Psoas muscle (tissue), 8 donors: ENCODE measurements at places on chromosomes 7 and 10.
A peak's percentile ranks its signal among the peaks of the same experiment; 100 is the strongest.

- no peak for DNase-seq
Measured at GRCh38 chr7:144818511-144818910, 17.3 kb downstream of the TPK1 start.

GRCh38 chr7:137804836-137805235 lies 41.9 kb downstream of the DGKI start:
- DNase-seq: no peak

GRCh38 chr7:44505595-44505994 lies 15.1 kb upstream of the NUDCD3 start:
- DNase-seq: no peak

DNA sequence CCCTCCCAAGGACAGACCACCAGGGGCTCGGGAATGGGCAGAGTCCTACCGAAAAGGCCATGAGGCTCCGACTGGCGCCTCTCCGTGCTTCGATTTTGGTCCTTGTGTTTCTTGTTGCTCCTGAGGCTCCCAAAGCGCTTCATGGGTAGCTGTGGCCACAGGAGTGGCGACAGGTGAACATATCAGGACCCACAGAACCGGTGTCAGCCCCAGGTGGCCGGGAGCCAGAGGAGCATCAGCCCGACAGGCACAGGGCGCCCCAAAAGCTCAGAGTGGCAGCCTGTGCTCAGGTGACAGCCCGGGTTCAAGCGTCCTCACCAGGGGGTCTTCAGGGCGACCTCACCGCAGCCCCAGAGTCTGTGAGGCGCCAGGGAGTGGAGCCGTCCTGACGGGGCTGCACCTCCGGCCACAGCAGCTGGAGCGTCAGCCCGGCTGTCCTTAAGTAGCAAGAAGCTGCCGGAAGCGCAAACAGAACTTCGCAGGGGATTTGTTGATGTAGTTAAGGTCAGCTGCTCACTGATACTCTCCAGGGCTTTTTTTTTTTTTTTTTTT lies 141.0 kb downstream of the PRKAG2 start:
- peak; percentile 72 for DNase-seq

DNA sequence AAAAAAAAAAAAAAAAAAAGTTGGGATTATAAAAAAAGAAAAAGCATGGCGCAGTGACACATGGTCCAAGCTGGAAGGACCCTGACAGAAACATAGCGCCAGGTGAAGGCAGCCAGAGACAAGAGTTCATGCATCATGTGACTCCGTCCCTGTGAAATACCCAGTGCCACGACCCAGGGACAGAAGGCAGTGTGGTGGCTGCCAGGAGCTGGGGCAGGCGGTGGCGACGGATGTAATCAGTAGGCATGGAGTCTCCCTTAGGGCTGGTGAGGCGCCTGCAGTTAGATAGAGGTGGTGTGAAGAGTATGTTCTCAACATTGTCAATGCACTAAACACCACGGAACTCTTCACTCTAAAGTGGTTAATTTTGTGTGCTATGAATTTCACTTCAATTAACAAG lies 43.9 kb downstream of the STK32C start:
- DNase-seq: peak; percentile 15

- DNase-seq: no peak
Measured at GRCh38 chr10:112296908-112297331, 13.7 kb downstream of the TECTB start.

DNA sequence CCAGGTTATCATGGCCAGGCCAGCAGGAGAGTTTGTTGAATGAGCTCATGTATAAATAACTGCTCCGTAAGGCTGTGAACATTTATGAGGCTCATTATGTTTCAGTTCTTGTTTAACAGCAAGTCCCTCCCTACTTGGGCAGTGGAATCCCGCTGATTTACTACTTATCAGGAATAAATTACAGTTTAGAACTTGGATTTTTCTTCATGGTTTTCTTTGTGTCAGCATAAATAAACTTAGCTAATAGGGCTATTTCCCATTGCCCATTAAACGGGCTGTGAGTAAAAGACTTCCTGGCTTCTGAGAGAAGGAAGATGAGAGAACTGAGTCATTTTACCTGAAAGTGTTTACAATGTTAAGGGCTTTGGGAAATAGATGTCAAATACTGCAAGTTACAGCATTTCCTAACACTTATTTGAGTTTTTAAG lies 701.6 kb upstream of the ANKRD30A start:
- no peak for DNase-seq
